ENCODE measurements at places on chromosomes 11 and 22.

GRCh38 chr11:16299390-16299789 is 57.0 kb downstream of the SOX6 start:
- no peak for DNase-seq

GRCh38 chr22:31045900-31046538 is 35.1 kb upstream of the SMTN start:
- no peak for DNase-seq

DNA sequence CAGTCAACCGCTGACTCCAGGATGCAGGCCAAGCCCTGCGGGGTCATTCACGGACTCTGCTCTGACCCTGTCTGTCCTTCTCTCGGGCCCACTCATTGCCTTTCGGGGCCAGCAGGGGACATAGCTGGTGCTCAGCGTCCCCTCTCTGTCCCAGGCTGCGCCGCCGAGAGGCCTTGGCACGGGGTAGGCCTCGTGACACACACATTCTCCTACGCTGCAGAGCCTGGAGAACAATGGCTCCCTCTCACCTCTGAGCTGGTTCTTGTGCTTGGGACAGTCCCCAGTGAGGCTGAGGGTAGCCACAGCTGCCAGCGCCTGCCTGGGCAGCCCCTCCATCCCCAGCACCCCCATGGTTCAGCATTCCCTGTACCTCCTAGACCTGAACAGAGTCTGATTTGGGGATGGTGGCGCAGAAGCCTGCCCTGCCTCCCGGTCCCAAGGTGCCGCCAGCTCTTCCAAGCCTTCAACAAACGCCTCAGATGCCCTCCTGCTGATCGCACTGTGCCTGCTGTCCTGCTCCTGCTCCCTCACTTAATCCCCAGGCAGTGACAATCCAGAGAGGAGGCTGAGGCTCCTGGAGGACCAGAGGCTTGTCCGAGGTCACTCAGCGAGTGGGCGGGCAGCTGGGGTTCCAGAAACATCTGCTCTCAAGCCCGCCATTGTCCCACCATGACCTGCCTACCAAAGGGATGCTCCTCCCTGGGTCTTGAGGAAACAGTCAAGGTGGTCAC is 30.4 kb downstream of the DUSP8 start:
- no peak for DNase-seq

DNA sequence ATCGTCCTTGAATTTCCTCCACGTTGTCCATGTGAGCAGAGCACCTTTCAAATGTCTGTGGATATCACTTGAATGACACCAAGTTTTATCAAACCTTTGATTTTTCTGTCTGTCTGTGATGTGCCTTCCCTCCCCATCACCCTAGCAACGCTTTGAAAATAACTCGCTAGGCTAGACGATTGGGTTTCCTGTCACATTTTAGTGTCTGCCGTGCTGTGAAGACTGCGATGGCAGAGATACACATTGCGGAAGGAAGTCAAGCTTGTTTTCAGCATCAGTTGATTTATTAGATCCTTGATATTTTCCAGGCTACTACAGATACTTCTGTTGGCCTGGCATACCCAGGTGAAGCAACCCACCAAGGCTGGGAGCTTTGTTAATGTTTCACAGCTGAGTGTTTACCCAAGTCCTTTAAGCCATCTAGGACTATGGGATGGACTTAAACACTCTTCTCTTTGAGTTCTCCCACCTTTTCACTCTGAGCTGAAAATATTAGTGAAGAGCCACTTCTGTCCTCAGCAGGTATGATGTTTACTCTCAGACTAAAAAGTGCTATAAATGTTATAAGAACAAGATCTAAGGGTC is 93.6 kb upstream of the CD44 start:
- no peak for DNase-seq

GRCh38 chr22:44954149-44954548 is 55.7 kb downstream of the PHF21B start:
- no peak for DNase-seq

GRCh38 chr22:22110548-22111266 is 128.1 kb upstream of the TOP3B start:
- peak; percentile 67 for DNase-seq

GRCh38 chr11:103940551-103940950 is 95.9 kb upstream of the DDI1 start:
- DNase-seq = no peak

DNA sequence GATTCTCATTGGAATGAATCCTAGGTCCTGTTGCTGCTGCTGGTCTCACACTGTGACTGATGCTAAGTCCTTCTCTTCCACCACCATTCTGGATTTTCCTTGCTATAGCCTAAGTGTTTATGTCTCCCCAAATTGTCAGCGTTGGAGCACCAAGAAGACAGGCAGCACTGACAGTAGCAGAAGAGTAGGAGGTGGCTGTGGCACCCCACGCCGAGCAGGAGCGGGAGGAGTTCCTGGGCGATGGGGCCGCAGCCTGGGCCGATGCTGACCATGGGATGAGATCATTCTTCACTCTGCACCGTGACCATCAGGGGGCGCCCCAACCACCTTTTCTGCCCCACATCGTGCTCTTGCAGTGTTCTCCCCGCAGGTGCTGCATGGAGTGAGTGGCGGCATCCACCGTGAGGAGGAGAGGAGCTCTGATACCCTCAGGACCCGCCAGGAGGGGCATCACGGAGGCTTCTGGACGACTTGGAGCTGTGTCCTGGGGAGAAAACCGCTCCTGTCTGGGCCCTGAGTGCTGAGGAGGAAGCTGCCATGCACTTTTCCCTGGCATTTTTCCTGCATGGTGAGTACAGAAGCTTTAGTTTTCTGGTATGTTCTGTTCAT is 57.0 kb downstream of the LRRC74B start:
- DNase-seq = peak; percentile 75

DNA sequence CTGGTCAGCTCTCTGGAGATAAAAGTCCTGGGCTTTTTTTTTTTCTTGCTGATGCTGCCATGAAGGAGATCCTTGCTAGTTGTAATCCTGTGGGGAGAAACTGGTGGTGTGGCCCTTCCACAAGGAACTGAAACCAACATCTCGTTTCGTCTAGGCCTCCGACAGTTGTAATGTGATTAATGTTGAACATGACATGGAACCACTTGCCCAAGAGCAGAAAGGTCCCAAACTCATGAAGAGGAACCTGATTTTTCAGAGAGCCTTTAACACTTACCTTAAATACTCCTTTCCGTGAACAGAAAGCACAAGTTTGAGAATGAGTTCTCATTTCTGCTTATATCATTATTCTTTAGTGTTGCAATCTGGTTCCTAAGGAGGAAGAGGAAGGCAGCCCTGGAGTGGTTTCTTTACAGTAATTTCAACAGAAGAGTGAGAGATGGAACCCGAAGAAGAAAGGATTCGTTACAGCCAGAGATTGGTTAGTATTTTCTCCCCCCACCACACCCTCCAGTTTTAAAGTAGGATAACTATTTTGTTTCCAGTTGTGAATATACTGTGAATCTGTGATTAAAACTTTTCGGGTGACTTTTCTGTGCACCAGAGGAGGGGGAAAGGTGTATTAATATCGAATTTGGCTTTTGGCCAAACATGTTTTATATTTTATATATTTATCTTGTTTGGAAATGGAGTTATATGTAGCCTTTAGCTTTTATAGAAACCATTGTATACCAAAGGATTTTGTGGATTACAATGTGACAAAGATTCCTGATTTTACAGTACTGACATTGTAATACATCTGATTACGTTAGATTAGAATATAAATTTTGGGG is 2.0 kb downstream of the KDM2A start:
- no peak for DNase-seq

DNA sequence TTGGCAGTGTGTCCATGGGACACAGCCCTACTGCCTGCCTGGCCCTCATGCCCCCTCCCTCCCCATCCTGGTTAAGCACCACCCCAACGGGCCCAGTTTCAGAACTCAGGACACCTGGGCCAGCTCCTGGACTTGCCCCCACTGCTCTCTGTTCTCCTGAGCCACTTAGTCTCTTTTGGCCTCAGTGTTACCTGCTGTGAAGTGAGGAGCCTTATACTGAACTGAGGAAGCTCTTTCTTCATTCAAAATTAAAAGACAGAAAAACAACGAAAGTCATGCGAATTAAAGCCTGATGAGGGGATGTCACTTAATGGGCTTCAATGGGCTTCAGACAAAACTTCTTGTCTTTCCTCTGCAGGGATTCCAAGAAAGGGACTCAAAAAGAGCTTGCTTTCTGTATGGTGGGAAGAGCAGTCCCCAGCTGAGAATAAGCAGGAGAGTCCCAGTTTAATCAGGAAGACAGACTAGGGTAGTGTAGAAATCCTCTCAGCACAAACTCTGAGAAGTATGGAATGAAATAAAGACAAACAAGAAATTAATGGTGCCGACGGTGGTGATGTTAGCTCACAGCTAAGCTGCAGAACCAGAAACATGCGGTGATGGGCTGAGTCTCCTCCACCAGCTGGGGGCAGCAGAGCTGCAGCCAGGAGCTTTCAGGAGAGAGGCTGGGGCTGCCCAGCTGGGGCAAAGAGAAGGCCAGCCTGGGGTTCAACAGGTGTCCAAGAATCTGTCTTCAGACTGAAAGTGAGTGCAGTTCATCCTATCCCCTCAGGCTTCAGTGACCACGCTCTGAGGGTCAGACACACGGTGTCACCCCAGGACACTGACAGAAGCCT is 101.0 kb downstream of the GGTLC2 start:
- no peak for DNase-seq

DNA sequence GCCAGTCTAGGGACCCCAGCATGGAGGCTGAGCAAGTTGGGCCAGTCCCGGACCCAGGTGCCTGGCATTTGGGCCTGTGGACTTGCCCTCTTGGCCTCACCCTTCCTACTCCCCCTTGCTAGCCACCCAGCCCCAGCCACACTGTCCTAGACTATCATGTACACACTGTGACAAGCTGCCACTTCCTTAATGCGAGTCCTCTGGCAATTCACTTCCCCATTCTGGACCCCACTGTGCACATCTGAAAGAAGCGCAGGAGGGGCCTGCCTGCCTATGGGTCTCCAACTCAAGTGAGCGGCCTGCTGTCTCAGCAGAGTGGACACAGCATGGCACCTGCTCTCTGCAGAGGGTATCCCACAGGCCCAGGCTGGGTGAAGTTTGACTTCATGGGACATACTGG is 68.5 kb upstream of the LMO1 start:
- DNase-seq = no peak

DNA sequence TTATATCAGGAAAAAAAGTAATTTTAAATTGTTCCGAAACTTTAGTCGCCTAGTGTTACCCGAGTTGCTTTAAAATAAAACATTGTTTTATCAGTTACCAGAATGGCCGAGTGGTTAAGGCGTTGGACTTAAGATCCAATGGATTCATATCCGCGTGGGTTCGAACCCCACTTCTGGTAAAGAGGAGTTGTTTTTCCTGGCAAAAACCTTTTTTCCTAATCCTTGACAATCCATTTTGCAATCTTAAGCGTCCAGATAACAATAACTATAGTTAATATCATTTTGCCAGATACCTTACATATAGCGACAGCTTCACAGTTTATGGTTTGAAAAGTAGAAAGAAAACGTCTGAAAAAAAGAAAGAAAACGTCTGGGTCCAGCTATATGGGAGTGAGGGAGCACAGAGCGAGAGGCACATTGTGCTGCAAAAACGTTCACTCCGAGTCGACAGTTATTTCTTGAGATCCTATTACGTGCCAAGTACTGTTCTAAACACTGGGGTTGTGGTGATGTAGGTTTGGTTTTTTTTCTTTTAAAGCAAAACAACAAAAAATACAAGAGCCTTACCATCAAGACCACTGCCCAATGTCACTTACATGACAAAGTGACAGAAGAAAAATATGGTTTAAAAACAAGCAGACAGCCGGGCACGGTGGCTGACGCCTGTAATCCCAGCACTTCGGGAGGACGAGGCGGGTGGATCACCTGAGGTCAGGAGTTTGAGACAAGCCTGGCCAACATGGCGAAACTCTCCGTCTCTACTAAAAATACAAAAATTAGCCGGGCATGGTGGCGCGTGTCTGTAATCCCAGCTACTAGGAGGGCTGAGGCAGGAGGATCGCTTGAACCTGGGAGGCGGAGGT is 40.6 kb downstream of the OR4D9 start:
- peak; percentile 54 for DNase-seq

DNA sequence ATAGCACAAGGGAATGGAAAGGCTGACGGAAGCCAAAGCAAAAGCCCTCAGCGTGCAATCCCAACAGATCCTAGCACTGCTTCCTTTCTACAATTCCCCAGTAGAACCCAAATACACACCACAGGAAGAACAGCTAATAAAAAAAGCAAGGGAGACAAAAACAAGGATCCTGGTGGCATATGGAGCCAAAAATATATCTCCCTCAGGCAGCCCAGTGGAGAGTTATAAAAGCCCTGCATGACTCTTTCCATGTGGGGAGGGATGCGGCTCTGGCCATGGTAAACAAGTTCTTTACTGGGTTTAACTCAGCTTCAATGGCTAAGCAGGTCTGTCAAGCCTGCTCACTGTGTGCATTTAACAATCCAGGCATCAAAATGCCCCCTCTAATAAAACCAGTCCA is 88.1 kb downstream of the PIWIL4 start:
- DNase-seq = no peak

DNA sequence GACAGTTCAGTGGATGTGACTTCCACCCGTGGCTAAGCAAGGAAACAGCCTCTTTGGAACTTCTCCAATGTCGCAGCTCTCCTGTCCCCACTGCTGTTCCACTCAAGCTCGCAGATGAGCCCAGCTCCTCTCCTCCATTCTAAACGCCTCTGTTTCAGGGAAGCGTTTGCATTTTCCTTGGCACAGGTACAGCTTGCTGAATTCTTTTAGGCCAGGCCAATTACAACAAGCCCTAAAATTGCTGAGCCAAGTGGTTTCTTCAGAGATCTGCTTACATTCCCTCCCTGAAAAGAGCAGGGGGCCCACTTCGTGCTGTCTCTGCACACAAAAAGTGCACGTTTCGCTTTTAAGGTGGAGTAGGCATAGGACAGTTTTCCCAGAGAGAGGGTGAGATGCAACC is 91.5 kb upstream of the BLID start:
- no peak for DNase-seq

GRCh38 chr22:30057375-30057774 is 22.9 kb upstream of the HORMAD2 start:
- DNase-seq = no peak

DNA sequence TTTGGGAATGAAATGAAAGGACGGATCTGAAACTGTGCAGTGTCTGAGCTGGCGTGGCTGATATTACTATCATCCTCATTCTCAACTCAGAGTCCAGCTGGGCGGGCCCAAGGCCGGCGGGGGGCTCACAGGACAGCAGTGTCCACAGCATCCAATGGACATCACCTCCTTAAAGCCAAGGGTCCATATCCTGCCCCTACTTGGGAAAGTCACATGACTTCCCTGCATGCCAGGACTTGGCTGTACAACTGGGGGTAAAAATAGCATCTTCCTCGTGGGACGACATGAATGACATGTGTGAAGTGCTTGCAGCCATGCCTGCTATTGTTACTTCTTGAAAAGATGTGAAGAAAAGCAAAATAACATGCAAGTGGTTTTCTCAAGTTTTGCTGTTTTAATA is 82.3 kb downstream of the TRMU start:
- DNase-seq = no peak

GRCh38 chr11:114847306-114847975 is 169.1 kb downstream of the NXPE2 start:
- no peak for DNase-seq

DNA sequence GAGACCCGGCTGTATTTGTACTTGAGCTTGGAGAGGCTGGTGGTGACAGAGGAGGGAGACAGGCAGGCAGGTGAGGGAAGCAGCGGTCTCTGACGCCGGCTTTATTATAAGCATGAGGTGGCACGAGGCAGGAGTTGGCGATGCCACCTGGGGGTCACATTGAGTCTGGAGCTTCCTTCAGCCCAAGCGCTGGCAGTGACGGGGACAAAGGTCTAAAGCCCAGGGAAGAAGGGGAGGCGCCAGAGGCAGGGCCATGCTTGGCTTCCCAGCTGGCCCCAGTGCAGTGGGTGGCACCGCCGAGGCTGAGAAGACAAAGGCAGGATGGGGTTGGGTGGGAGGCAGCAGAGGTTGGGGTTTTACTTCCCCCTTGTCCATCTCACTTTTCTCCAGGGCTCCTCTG is 4.5 kb downstream of the FXYD2 start:
- no peak for DNase-seq

GRCh38 chr11:70547821-70548670 is 149.7 kb downstream of the CTTN start:
- no peak for DNase-seq
